Muscle of leg (tissue), 16 donors: ENCODE measurements at places on chromosomes 13 and 19.

DNA sequence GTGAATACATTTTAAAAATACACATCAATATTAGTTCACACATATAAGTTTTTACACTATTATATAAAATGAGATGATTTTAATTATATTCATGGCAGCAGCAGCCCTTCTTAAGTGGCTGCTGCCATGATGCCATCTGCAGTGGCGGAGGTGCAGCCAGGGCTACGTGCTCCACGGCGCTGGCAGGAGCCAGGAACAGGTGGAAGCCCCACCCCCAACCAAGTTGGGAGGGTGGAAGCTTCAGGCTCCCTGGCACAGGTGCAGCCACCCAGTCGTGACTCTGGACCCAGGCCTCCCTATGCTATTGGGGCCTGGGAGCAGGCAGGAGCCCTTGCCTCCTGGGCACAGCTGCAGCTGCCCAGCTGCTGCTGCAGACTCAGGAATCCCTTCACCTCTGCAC, 646.9 kb upstream of the PCDH9 start:
- no peaks in the 10 kb centered on the region for H3K27me3 ChIP-seq
- no peaks in the 10 kb centered on the region for H3K36me3 ChIP-seq
- H3K27ac ChIP-seq: no peak overlapping the region
- no peaks in the 10 kb centered on the region for H3K4me1 ChIP-seq
- no peak for DNase-seq

GRCh38 chr13:26921918-26922317, 161.3 kb upstream of the GPR12 start:
- H3K27me3 ChIP-seq: no peaks in the 10 kb centered on the region
- no peak overlapping the region for H3K27ac ChIP-seq
- no peaks in the 10 kb centered on the region for H3K36me3 ChIP-seq
- peak; percentile 32 for DNase-seq

DNA sequence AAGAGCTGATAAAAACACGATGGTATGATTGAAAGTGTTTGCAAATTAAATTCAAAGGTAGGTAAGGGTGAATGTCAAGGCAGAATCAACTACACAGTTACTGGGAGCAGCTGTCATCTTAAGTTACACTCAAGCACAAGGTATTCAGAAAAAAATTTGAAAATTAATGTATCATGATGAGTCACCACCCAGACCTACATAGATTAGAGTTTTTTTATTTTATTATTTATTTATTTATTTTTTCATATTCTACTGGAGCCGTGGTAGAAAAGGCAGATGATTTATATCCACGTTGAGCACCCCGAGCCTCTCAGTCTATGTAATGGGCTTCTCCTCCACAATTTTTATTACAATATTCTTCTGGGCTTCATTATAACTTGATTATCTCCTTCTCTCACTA, 728.9 kb upstream of the ARGLU1 start:
- H3K4me3 ChIP-seq: no peak overlapping the region
- no peaks in the 10 kb centered on the region for H3K4me1 ChIP-seq
- H3K27me3 ChIP-seq: no peaks in the 10 kb centered on the region
- no peak overlapping the region for H3K27ac ChIP-seq
- no peaks in the 10 kb centered on the region for H3K36me3 ChIP-seq

DNA sequence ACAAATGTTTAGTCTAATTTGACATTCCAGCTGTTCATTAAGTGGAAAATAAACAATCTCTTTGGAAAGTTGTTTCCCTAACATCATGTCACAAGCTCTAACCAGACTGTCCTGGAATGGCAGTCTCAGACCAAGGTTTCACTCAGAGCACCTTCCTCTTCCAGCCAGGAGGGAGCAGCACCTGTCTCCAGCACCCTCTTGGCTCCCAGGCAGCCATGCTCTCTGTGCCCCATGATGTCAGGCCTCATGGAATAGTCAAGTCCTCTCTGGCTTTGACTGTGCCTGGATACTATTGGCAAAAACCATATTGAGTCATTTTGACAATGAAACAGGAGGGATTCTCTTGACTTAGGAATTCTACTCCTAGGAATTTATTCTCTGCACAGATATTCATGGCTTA, 171.4 kb downstream of the OXGR1 start:
- no peak overlapping the region for H3K27ac ChIP-seq
- H3K4me3 ChIP-seq: no peak overlapping the region
- H3K36me3 ChIP-seq: no peaks in the 10 kb centered on the region

- no peaks in the 10 kb centered on the region for H3K36me3 ChIP-seq
- no peak overlapping the region for H3K4me3 ChIP-seq
- no peak for DNase-seq
- H3K27me3 ChIP-seq: peaks cover 54% of the 10 kb centered on the region
- peaks cover 24% of the 10 kb centered on the region for H3K4me1 ChIP-seq
These were observed 3.4 kb downstream of the CACNG6 start for GRCh38 chr19:53994811-53995210.
